H7 (cell line): ENCODE measurements at places on chromosomes 4 and X.
A peak's percentile ranks its signal among the peaks of the same experiment; 100 is the strongest.

GRCh38 chrX:49064303-49064702 lies 5.5 kb downstream of the CCDC120 start:
- peak; percentile 60 for DNase-seq

GRCh38 chr4:123889507-123889906 lies 492.9 kb downstream of the SPRY1 start:
- no peak for DNase-seq

DNA sequence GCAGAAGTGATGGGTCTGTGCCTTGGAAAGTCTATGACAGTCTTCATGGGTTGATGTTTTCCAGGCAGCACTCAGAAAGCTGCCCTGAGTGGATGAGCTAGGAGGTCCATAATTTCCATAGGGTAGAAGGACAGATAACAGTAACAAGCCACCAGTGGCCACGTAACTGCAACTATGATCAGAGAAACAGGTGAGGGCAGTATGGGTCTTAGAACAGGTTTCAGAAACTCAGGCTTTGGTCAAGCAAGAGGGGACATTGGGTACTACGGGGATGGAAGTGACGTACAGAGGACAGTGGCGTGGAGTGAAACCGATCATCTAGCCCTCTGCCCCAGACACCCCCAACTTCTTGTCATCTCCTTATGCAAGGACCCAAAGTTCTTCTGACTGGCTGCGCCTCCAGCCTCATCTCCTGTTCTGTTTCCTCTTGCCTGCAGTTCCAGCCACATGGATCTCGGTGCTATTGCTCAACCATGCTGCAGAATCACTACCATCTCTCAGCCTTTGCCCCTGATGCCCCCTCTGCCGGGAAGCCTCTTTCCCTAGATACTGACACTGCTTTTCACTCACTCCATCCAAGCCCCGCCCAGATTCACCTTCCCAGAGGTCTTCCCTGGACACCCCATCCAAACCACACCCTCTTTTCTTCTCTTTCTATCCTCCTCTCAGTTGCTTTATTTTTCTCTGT lies 123.4 kb downstream of the MFAP3L start:
- DNase-seq = no peak

DNA sequence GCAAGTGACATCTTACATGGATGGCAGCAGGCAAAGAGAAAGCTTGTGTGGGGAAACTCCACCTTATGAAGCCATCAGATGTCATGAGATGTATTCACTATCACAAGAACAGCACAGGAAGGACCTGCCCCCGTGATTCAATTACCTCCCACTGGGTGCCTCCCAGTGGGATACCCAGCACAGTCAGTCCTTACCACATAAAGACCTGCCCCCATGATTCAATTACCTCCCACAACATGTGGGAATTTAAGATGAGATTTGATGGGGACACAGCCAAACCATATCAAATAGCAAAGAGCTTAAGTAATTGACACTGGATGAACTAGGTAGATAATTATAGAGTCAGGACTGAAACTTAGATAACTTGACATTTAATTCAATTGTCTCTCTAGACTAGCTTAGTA lies 85.6 kb downstream of the SLIT2 start:
- DNase-seq = no peak

GRCh38 chr4:15253349-15253748 lies 174.5 kb upstream of the C1QTNF7 start:
- DNase-seq = no peak
